Stimulated activated CD8-positive, alpha-beta memory T cell treated with anti-CD3 and anti-CD28 coated beads, Interleukin-2, amount 100 ng/mL, for 48 hours (primary cell): ENCODE measurements at places on chromosomes 12 and 14.

- no peak for DNase-seq
Measured at GRCh38 chr14:71261206-71261605, 353.9 kb downstream of the PCNX1 start.

- no peak for DNase-seq
Measured at GRCh38 chr12:131857908-131858850, 30.0 kb downstream of the MMP17 start.

GRCh38 chr14:27668531-27668930 lies 1070.7 kb upstream of the NOVA1 start:
- no peak for DNase-seq

- no peak for DNase-seq
Measured at GRCh38 chr14:75579338-75579864, 981 bp downstream of the FLVCR2 start.

- no peak for DNase-seq
Measured at GRCh38 chr12:88325076-88325815, 183.1 kb downstream of the TMTC3 start.

DNA sequence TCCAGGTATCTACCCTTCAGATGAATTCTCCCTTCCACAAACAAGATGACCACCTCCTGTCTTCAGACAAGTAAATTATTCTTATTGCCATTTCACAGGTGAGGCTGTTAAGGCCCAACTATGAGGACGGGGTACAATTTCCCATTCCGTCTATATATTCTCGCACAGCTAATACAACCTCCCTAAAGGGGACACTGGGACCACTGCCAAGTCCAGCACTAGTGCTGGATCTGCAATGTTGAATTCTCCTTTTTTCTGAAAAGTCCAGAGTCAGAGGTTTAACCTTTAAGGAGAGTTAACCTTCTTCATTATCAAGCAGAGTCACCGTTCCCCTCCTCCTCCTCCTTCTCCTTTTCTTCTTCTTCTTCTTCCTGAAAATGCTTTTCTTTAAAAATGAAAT lies 130.4 kb upstream of the PARP11 start:
- no peak for DNase-seq

DNA sequence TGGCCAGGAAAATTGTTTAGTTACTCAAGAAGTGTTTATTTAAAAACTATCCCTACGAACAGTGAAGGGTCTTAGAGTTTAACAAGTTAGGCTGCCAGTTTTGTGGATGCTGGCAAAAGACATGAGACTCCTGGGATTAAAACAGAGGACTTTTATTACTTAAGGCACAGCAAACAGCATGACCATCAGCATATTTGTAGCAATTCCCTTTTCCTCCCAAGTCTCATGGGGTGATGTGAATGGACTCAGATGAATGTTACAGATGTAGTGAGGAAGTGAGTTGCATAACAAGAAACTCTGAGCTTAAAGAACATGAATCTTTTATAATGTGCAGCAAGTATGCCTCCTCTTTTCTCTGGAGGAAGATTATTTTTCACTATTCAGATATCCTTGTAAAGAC lies 695.8 kb downstream of the RPS29 start:
- DNase-seq = no peak

DNA sequence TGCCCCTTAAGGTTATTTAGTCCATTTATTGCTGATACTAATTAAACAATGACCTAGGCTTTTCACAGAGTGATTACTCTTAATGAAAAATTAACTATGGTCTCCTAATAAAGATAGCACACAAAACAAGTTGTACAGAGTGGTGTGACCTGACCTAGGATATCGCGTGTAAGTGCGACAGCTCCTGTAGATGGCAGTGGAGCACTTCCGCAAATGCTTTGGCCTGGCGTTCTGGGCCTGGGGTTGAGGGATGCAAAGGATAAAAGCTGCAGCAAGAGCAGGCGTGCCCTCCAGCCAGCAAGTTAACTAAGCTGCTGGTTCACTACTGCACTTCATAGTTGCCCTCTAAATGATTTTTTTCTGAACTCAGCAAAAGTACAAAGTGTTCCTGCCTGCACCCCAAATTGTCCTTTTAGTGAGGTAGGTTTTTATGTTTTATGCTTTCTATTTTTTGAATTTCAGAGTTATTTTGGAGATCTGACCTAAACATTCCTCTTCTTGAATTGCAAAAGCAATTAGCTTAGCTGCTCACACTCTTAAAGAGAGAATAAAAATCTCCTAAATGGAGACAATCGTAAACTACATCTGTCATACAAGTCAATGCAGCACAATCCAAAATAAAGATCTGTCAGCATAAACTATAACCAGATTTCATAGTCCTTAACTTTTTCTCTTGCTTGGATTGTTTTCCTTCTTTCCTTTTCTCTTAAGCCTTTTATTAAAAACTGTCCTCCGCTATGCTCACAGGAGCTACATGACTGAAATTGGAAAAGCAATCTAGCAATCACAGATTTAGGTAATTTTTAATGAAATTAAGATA lies 379.6 kb downstream of the LRIG3 start:
- peak; percentile 3 for DNase-seq

DNA sequence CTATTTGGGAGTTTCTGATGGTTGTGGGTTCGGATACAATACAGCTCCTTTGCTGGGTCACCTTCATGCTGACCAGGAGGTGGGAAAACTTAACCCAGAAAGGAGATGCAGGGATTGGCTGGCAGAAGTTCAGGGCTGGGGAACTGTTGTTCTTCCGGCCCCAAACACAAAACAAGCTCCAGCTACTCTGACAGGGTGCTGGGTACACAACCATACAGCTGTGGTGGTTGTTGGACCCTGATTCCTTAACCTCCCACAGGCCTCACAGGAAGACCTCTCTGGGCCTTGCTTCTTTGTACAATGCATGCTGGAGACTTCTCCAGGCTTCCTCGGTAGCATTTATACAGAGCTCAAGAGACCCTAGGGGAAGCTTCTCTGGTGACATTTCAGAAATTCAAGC lies 47.6 kb downstream of the CPM start:
- DNase-seq = no peak

GRCh38 chr12:17588968-17589367 lies 501.0 kb downstream of the RERGL start:
- DNase-seq = no peak

DNA sequence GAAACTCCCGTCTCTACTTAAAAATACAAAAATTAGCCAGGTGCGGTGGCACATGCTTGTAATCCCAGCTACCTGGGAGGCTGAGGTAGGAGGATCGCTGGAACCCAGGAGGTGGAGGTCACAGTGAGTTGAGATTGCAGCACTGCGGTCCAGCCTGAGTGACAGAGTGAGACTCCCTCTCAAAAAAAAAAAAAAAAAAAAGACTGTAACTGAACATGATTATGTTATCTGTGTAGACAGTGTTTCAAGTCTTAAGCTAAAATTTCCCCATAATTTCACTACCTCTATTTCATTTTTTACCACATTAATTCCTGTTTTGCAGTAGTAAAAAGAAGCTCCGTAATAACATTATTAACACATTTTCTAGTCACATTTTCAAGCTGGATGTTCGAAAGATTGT lies 5.4 kb downstream of the PLBD1 start:
- DNase-seq = no peak

DNA sequence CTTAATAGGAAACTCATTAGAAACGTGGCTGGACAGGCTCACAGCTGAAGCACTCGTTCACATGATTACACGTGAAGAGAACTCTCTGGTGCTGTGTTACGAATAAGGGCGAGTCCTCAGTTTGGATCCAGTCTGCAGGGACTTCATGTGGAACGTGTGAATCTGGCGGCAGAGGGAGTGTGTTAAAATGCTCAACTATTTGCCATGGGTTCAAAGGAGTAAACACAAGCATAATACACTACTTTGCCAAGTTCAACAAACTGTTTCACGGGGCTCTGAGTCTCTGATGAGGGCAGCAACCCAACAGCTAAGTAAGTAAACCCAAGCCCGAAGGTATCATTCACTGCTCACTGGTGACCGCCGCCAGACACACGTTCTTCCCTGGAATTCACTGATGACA lies 42.4 kb downstream of the NUAK1 start:
- no peak for DNase-seq

GRCh38 chr14:74980398-74980730 lies 22.4 kb upstream of the EIF2B2 start:
- DNase-seq = no peak

GRCh38 chr14:51488569-51489220 lies 163.0 kb upstream of the FRMD6 start:
- no peak for DNase-seq

DNA sequence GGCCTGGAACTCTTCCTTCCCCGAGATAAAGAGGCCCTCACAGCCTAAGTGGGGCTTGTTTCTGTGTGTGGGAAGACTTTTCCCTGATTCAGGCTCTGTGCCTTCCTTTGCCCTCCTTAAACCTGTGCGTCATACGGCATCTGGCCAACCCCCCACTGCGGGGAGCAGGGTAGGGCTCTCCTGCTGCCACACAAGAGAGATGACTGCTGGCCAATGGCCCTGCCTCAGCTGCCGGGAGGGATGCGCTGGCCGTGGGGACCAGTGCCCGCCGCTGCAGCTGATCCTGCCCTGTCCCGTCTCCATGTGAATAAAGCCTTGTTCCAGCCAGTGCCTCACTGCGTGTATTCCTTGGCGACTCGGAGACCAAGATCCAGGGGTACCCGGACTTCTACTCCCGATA lies 42.5 kb upstream of the BEGAIN start:
- DNase-seq = no peak

GRCh38 chr12:66653796-66654195 lies 25.1 kb downstream of the GRIP1 start:
- no peak for DNase-seq

DNA sequence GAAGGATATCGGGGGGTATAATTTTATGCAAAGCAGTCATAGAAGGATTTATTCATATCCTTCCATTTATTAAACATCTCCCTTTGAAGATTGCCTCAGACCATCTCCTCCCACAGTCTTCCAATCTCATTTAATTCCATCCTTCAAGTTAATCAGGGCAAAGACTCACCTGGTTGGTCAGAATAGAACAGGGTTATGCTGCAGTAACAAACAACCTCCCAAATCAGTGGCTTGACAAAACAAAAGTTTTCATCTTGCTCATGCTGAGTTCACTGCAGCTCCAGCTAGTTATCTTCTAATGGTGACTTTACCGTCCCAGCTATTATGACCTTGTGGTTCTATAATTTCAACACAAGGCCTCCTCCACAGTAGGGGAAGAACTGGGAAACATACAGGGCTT lies 48.8 kb upstream of the MTERF2 start:
- DNase-seq = no peak

DNA sequence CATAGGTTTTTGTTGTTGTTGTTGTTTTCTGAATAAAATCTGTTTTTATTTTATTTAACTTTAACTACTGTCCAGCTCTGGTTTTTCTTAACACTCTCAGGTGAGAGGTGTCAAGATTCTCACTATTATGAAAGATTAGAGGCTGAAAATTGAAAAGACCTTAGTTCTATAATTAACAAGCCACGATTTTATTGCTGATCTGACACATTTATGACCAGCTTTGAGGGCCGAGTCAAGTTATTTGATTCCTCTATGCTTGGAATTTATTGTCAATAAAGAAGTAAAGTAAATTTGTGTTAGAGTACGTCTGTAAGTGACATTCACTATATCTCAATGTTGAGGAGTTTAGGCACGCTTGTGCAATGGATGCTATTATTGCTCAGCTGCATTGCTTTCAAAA lies 808.8 kb downstream of the GALC start:
- DNase-seq = no peak

DNA sequence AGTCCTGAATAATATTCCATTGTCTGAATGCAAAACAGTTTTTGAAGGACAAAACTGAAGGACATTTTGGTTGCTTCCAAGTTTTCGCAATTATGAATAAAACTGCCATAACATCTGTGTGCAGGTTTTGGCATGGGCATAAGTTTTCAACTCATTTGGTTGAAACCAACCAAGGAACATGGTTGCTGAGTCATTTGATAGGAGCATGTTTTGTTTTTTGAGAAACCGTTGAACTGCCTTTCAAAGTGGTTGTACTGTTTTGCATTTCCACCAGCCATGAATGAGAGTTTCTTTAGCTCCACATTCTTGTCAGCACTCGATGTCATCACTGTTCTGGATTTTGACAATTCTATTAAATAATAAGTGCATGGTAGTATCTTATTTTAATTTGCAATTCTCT lies 23.0 kb upstream of the GSG1 start:
- DNase-seq = no peak

- DNase-seq = no peak
Measured at GRCh38 chr12:159156-159782, 54.7 kb downstream of the SLC6A12 start.

DNA sequence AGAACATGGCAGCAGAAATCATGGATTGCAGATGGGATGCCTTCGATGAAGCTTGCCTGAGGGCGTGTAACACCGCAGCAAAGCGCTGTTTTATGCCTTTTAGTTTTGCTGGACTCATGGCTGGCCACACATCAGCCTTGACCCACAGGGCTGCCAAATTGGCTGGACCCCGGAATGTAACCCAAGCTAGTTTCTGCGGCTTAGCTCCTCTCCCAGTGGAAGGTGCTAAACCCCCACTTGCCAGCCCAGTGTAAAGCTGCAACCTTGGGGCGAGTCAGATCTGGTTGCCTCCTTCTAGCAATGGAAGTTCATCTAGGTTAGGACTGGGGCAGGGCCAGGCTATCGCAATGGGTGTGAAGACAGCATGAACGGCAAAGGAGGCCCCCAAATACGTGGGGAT lies 38.3 kb downstream of the MEG3 start:
- DNase-seq = no peak

GRCh38 chr12:110849748-110850403 lies 3.1 kb downstream of the CCDC63 start:
- DNase-seq = no peak

DNA sequence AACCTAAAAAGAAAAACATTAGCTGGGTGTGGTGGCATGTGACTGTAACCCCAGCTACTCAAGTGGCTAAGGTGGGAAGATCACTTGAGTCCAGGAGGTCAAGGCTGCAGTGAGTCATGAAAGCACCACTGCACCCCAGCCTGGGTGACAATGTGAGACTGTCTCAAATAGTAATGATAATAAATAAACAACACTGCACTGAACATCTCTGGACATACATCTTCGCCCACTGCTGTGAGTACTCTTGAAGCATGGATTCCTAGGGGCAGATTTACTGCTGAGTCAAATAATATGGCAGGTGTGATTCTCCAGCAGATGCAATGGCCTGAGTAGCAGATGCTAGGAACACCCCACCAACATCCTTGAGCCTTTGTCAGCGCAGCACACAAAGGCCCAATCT lies 23.6 kb downstream of the ABCB9 start:
- DNase-seq = no peak

GRCh38 chr12:24821691-24822090 lies 127.2 kb downstream of the BCAT1 start:
- no peak for DNase-seq

DNA sequence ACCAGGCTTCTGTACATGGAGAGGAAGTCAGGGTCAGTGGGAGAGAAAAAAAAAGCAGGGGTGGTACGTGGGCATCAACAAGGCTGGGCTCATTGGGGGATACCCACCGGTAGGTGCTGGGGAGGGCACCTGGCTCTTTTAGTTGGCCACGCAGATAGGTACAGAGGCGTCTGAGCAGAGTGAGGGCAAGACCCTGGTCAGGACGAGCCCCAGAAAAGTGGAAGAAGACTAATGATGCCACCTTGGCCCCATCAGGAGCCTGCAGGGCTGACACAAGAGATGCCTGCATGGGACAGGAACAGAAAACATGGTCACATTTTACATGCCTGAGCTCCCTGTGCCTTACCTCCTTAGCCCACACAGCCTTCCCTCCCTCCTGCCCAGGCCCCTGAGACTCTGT lies 29.7 kb downstream of the TEP1 start:
- DNase-seq = no peak
